Thymus (tissue), 14 donors: ENCODE measurements at places on chromosomes 12 and 14. TPM values are rescaled to one million over a fixed set of nuclear protein-coding genes. Genes with fewer than 3 reads are reported as not detected.

ARHGEF40 gene
- 6.5 TPM for polyA plus RNA-seq

GRCh38 chr14:33733721-33734120, 217.2 kb downstream of the EGLN3 start:
- DNase-seq, result no peak

GRCh38 chr12:121514184-121514742, 66.6 kb downstream of the KDM2B start:
- no peak for DNase-seq

GRCh38 chr12:48037267-48037915, 33.1 kb upstream of the COL2A1 start:
- DNase-seq, result no peak

GRCh38 chr12:53938326-53939140, at the start of gene HOXC13:
Gene HOXC13, plus strand, starts transcription at chr12:53938831. Its CDS starts 76 bp downstream, at chr12:53938907.
- no peak for DNase-seq

RNASE3 gene
- 1.2 TPM for polyA plus RNA-seq

VRTN gene
- polyA plus RNA-seq, result 0.02 TPM

DNA sequence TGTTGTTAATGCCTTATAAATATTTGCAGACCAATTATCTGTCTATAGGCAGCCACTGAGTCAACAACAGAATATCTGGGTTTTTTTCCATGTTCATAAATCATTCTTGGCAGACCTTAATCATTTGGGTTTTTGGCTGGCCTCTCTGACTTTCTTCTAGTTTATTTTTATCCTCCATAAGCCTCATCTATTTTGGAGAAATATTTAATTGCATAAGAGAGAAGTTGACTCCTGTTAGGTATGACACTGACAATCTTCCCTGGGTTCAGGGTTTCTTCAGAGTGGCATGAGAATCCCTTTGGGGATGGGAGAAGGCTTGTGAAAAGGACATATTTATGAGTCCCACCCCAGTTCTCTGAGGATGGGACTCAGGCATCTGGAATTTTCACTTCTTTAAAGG, 299.8 kb downstream of the NRXN3 start:
- no peak for DNase-seq

- DNase-seq, result no peak
Measured at GRCh38 chr14:54901380-54902142, 1.1 kb downstream of the GCH1 start.

GRCh38 chr12:100499416-100499815, 25.8 kb downstream of the NR1H4 start:
- DNase-seq, result no peak

DNA sequence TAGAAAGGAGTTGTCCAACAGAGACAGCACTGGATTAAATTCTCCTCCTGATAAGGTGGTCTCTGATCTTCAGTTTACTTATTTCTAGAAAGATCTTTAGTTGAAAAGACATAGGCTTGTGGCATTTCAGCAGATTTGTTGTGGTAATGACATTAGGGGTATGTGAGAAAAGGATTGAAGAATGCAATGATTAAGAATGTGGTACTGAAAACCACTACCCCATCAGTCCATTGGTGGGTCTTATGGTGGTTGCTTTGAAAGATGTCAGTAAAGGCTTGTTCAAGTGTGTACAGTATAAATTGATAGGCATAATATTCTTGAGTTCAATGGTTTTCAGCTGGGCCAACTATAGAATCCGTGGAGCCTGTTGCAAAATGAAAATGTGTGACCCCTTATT, 10.8 kb downstream of the PPFIBP1 start:
- DNase-seq, result no peak

DNA sequence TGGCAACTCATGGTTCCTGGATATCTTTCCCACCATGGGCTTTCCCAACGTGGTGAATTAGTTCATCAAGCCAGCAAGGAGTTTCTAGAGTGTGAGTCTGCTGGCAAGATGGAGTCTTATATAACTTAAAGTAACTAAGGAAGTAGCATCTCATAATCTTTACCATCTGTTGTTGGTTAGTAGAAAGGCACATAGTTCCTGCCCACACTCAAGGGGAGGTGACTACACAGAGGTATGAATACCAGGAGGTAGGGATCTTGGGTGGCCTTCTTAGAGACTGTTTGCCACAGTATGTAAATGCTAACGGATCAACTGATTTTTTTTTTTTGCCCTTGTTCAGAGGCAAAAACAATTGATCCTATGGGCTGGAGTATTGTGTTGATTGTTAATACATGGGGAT, 446.9 kb downstream of the ATP23 start:
- DNase-seq, result no peak

DPF3 gene
- polyA plus RNA-seq, result 0.46 TPM

- DNase-seq, result no peak
Measured at GRCh38 chr12:27424631-27425230, 21.8 kb upstream of the SMCO2 start.

SERPINA1 gene
- 26.8 TPM for polyA plus RNA-seq

GRCh38 chr12:103858953-103859601, 18.0 kb upstream of the NT5DC3 start:
- DNase-seq, result no peak

- no peak for DNase-seq
Measured at GRCh38 chr14:63939006-63939270, 86.1 kb downstream of the SYNE2 start.

FOXN4 gene
- 0.14 TPM for polyA plus RNA-seq

GRCh38 chr14:103613517-103613916, 15.5 kb upstream of the KLC1 start:
- DNase-seq, result no peak

GRCh38 chr14:99055816-99056215, 216.2 kb downstream of the BCL11B start:
- no peak for DNase-seq

GRCh38 chr12:65656891-65657351, 167.4 kb upstream of the HMGA2 start:
- no peak for DNase-seq

SLC16A7 gene
- 6.2 TPM for polyA plus RNA-seq

GRCh38 chr12:94649349-94650142, 811 bp downstream of the TMCC3 start:
- DNase-seq, result no peak

DNA sequence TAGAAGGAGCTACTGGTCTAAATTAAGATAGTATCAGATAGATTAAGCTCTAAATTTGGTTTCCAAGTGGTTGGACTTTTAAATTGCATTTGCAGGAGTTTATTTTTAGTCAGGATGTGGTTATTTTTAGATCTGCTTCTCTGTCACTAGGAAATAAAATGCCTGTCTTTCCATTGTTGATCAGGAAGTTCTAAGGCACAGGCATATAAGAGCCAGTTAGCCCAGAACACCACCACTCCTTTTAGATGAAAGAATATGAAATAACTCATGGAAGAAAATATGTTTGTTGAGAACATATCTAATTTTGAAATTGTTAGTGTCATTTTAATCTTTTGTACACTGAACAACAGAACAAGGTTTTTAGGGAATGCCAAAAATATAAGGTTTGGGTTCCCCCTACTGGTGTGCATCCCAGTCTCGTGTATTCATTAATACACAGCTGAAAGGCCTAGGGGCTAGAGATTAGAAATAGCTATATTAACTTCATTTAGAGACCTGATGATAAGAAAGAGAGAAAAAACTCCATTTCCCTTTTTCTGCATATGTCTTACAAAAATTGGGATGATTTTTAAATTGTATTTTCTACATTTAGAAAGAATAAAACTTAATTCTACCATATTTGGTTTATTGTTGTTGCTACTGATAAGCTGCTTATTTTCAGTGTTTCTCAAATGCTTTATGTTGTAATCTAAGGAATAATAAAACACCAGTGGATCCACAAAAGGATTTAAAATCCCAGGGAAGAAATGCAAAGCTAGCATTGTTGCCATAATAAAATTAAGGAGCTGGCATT, 67.2 kb downstream of the RIC8B start:
- peak; percentile 40 for DNase-seq

NTF3 gene
- 1.6 TPM for polyA plus RNA-seq

DNA sequence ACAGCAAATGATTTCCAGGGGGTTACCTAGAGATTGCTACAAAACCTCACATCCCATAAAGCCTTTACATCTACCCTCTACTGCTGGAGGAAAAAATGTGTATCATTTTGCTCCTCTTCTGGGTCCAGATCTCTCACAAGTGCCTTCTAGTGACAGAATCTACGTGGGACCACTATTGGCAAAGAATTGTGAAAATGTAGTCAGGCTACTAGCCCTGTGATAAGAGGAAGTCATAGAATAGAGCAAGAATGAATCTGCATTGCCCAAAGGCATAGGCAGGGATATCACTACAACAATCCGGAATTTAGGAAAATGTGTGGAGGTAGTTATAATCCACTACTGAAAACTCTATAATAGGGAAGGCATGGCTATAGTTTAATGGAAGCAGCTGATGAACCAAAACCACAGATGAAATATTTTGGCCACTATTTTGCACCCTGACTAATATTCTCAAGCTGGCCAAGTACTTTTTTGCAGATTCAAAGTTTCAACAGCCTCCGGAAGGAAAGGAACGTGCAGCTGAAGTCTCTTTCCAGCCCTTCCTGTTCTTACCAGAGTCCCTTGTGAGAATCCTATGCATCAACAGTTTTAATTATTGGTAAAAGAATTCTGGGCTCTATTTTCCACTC, 176.8 kb downstream of the PHLDA1 start:
- DNase-seq, result no peak

GRCh38 chr14:80954687-80955299, 628 bp upstream of the TSHR start:
- no peak for DNase-seq

DNA sequence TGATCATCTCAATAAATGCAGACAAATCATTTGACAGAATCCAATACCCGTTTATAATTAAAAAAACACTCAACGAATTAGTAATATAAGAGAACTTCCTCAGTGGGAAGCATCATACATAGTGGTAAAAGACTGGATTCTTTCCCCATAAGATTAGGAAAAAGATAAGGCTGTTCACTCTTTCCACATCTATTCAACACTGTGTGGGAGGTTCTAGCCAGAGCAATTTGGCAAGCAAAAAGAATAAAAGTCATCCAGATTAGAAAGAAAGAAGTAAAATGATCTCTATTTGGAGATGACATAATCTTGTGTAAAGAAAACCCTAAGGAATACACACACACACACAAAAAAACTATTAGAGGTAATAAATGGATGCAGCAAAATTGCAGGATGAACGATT, 38.4 kb downstream of the YEATS4 start:
- DNase-seq, result no peak

DNA sequence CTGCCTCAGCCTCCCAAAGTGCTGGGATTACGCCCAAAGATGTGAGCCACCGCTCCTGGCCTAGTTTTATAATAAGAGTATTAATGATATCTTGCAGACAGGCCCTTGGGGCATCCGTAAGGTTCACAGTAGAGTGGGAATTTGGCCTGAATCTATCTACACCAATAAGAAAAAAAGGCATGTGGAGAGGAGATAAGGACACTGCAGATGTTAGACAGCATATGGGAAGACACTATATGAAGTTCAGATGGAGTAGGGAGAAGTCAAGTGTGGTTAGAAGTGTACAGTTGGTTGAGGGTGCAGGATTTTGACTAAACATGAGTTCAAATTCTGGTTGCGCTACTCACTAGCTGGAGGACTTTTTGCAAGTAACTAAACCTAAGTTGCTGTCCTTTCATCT, 8.5 kb upstream of the TTC8 start:
- DNase-seq, result no peak

GRCh38 chr12:14845350-14845750, 2.0 kb upstream of the ART4 start:
- peak; percentile 46 for DNase-seq

LIN7A gene
- polyA plus RNA-seq, result 0.57 TPM

IL26 gene
- polyA plus RNA-seq, result 0.07 TPM

DNA sequence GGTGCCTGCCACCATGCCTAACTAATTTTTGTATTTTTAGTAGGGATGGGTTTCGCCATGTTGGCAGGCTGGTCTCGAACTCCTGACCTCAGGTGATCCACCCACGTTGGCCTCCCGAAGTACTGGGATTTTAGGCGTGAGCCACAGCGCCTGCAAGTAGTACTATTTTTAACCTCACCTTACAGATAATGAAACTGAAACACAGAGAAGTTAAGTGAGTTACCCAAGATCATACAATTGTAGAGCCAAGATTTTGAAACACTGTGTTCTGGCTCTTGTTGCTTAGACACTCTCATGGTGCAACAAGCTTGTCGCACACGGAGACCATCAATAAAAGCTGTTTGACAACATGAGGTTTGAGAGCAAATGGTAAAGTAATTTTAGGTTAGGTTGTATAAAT, 159.1 kb upstream of the LMNTD1 start:
- no peak for DNase-seq

- no peak for DNase-seq
Measured at GRCh38 chr14:20498622-20499021, 6.7 kb upstream of the RNASE10 start.

C1RL gene
- polyA plus RNA-seq, result 54.8 TPM

DNA sequence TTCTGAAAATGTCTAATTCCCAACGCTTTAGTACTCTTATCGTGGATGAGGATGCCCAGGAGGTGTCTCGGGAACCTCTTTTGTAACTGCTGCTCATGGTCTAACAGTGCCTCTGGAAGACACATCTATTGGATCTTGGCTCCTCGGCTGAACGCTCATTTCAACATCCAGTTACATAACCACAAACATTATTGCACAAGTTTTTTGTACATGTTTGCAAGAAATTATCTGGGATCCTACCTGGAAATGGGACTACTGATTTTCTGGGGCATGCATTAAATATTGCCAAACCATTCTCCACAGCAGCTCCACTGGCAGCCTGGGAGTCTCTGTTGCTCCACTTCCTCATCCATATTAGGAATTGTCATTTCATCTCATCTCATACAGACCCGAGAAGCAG, 117.5 kb upstream of the EVL start:
- no peak for DNase-seq

KRT82 gene
- polyA plus RNA-seq, result 0.34 TPM

ERGIC2 gene
- polyA plus RNA-seq, result 53.8 TPM

DNA sequence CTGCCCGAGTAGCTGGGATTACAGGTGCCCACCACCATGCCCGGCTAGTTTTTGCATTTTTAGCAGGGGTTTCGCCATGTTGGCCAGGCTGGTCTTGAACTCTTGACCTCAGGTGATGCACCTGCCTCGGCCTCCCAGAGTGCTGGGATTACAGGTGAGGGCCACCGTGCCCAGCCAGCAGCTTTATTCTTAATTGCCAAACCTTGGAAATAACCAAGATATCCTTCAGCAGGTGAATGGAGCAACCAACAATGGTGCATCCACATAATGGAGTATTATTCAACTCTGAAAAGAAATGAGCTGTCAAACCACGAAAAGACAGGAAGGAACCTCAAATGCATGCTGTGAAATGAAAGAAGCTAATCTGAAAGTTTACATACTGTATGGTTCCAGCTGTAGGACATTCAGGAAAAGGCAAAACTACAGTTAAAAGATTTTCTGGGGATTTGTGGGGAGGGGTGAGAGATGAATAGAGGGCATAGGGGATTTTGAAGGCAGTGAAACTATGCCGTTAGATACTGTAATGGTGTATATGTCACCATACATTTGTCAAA, 118.8 kb upstream of the CCND2 start:
- DNase-seq, result no peak

- no peak for DNase-seq
Measured at GRCh38 chr12:42125388-42125767, 19.3 kb downstream of the GXYLT1 start.
